ENCODE measurements at places on chromosomes 1 and 21.

DNA sequence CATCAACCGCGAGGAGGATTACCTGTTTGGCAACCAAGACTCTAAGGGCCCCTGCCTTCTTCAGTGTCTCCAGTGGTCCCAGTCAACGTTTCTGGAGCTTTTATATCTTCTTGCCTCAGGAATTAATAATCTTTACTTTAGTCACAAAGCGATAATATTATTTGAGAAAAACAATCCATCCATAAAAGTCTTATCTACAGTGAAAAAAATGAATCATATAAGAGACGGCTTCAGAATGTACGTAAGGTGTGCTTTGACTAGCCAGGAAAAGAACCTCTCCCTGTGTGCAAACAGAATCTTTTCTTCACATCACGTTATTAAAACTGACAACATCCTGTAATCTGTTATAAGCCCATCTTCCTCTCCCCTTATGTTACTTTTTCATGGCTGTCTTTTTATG lies at the start of gene REG4:
Gene REG4 (minus strand): TSS at position 74 of the 400 bp plus-strand sequence. CDS start 2,691 bp downstream, outside the sequence.
- no peak for DNase-seq

GRCh38 chr1:5189384-5189783 lies 535.0 kb downstream of the AJAP1 start:
- DNase-seq = no peak

DNA sequence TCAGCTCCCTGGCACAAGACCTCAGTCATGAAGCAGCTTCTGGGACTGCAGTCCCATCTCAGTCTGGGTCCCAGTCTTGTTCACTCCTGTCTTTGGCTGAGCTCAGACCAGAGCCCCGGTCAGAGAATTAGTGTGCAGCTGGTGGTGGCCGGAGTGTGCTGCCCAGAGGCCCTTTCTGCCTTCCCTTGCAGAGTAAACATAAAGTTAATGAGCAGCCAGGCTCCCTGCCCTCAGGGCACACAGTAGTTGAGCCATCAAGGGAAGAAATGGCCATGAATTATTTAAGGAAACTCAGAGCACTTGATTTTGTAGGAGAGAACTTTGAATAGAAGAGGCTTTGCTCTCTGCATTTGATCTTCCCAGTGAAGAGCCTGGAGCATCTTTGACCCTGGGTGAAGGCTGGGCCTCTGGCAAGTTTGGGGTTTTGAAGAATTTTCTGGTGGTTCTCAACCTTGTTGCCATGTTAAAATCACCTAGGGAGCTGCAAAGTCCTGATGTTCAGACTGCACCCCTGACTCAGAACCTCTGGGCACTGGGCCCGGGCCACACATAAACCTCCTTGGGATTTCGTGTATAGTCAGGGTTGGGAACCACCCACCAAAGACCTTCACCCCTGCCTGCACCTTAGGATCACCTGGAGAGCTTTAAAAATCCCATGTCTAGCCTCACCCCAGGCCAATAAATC lies 26.4 kb upstream of the SELENON start:
- no peak for DNase-seq

DNA sequence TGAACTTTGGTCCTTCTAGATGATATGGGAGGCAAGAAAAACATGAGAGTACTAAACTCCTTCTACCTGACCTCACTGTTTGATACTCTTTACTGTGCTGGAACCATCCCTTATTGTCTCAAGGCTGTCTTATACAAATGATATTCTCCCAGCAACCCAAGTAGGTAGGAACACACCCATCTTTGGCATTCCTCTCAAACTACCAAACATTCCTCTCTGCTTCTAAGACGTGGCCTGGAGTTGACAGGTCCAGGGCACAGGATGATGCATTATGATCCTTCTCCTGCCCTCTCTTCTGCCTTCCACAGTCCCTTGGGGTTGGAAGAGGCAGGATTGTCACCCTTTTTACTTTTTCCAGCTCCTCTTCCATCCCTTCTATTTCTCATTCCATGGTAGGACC lies 90.5 kb downstream of the SPATA17 start:
- no peak for DNase-seq

DNA sequence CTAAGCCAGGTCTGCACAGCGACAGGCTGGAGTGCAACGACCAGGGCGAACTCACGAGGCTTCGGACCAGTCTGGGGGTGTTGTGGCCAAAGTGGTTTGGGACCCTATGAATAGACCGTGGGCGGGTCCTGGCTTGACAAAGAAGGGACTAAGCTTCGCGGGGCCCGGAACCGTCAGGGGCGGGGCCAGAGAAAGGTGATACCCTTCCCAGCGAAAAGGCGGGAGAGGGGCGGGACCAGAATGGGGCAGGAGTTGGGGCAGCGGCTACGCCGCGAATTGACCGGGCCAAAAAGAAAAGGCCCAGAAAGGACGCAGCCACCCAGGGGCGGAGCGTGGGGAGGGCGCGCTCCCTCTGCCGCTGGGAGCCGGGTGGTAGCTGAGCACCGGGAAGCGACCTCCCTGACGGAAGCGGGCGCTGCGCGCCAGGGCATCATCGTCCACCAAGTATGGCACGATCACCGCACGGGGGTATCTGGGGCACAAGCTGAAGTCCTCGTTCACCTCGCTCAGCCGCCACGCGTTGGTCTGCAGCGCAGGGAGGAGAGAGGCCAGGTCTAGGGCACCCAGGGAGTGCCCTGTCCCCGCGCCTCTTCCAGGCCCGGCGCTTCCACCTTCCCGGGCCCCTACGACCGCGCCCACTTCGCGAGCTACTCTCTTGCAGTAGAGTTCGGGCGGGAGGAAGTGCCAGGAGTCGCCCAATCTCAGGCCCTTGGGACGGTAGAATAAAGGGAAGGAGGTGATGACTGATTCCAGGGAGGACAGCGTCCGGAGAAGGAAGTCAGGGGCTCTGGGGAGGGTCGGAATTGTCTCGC lies 6.7 kb upstream of the FAM167B start:
- no peak for DNase-seq

DNA sequence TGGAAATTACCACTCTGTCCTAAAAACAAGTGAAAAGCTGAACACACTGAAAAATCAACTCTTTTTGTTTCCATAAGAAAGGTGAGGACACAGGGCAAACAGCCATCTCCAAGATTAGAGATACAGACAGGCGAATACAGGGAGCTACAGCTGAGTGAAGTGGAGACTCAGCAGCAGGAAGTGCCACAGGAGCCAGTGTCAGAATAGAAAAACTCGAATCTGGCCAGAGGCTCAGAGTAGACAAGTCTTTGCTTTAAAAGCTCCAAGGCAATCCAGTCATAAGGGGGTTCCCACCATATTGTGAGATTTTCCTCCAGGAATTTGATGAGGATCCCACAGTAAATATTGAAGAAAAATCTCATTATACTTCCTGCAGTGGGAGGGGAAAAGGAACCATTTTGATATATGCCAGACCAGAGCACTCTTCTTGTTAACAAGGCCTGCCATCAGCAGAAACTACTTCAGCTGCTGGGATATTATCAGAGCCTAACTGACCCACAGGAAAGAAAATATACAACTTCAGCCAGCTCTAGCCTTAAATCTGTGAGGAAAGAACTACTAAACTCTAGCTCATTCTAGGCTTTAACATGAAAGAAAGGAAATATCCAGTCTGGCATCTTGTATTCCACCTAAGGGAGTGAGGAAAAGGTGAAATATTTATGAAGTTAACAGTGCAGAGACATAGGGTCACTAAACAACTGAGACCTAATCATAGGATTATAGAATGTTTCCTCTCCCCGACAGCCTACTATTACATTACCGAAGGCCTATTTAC lies 256.2 kb upstream of the OLFM3 start:
- DNase-seq = no peak
